ENCODE measurements at places on chromosomes 2 and 18. TPM values are rescaled to one million over a fixed set of nuclear protein-coding genes. Genes with fewer than 3 reads are reported as not detected.

TXNDC2 gene
- not detected for total RNA-seq

SPIRE1 gene
- total RNA-seq, result 43.7 TPM

DNA sequence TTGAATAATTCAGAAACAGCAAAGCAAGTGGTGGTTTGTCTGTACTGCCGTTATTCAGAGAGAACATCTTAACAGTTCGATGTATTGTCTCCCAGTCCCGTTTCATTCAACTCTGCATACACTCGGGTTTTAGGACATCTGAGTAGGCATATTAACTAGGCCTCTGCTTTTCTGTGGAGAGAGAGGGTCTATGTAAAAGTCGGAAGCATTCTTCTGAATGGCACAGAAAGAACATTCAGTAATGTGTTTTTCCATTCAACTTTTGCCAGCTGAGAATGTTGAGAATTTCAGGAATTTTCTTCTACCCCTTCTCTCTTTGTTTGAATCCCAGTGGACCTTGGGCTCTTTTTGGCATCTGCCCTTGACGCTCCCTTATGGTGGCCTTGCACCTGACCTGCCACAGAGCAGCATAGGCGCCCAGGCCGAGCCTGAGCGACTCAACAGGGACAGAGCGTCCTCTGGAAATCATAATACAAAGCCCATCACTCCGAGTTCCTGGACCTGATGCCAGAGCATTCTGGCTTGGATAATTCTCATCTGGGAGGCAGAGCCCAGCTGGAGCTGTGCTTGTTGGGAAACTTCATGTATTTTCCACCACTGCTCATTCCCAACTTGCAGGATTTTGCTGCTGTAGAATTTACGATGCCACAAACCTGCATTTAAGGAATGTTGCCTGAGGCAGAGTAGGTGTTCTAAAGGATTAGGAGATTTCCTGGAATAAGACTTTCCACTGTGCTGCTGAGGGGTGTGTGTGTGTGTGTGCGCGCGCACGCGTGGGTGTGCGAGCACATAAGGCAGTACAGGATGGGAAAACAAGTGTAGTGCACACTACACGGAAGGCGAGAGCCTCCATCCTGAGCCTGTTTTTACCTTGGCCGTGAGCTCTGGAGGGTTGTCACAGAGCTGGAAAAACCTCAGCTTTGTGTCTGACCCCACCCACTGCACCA is 77.2 kb upstream of the TXNDC2 start:
- DNase-seq, result no peak

- DNase-seq, result no peak
These were observed 2.0 kb downstream of the LMAN2L start for GRCh38 chr2:96737831-96738230.

DNA sequence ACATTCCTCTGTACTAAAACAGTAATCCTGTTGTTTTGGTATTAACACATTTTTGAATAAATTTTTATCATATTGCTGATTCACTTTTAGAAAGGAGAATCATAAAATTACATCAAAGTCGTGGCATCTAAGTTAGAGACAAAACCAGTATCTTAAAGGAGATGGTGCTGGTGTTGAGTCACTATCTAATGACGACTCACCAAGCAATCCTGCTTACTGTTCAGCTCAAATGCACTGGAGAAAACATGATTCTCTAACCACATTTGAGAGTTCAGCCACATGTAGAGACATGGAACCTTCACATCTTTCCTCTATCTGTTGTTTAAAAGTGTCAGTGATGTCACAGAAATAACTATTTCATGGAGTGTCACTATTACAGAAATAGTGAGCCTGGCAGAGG is 473.8 kb downstream of the TGIF1 start:
- DNase-seq, result no peak

GRCh38 chr2:112472547-112473263 is 9.3 kb upstream of the TTL start:
- no peak for DNase-seq

GRCh38 chr18:10245031-10245845 is 209.2 kb upstream of the APCDD1 start:
- peak; percentile 75 for DNase-seq

- DNase-seq, result no peak
These were observed 676.0 kb downstream of the NRXN1 start for GRCh38 chr2:50355891-50356290.

- no peak for DNase-seq
These were observed 3.8 kb downstream of the COBLL1 start for GRCh38 chr2:164837807-164838206.

- no peak for DNase-seq
These were observed 30.0 kb downstream of the ADCYAP1 start for GRCh38 chr18:934518-935133.

DNA sequence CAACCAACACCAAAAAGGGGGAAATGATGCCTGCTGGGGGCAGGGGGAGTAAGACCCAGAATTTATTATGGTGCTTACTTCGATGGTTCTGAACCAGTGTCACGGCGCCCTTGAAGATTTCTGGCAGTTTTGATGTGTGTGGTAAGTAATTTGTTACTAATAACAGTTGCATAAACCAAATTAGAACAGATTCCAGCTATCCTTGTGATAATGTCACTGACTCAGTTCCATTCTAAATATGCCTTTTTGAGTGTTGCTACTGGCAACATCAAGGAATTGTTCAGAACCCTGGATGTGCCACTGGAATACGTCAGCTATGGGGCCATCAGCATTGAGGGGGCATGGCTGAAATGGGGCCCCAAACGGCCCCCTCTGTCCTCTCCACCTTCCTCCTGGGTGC is 11.6 kb downstream of the SAG start:
- DNase-seq, result no peak

GRCh38 chr2:48050711-48051110 is 144.4 kb upstream of the FBXO11 start:
- DNase-seq, result no peak

- no peak for DNase-seq
These were observed 111.9 kb downstream of the DCC start for GRCh38 chr18:52451851-52452250.

DNA sequence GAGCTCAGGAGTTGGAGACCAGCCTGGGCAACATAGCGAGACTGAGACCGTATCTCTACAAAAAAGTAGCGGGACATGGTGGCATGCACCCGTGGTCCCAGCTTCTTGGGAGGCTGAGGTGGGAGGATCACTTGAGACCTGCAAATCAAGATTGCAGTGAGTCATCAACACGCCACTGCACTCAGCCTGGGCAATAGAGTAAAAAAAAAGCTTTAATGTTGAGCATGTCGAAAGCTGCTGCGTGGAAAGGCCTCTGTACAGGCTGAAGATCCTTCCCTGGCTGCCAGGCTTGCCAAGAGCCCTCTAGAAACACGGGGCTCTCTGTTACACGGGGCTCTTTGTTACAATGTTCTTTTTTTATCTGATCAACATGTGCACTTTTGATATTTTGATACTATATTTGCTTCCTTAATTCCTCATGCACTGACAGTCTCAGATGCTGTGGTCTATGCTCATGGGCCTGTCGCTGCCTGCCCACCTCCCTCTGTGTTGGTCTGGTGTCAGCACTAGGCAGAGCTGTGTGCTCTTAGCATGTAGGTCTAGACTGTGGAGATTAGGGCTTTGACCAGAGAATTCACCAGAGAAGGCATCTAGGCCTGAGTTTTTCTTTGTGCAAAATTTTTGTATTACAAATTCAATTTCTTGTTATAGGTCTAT is 18.7 kb downstream of the CLK1 start:
- DNase-seq, result no peak

DNA sequence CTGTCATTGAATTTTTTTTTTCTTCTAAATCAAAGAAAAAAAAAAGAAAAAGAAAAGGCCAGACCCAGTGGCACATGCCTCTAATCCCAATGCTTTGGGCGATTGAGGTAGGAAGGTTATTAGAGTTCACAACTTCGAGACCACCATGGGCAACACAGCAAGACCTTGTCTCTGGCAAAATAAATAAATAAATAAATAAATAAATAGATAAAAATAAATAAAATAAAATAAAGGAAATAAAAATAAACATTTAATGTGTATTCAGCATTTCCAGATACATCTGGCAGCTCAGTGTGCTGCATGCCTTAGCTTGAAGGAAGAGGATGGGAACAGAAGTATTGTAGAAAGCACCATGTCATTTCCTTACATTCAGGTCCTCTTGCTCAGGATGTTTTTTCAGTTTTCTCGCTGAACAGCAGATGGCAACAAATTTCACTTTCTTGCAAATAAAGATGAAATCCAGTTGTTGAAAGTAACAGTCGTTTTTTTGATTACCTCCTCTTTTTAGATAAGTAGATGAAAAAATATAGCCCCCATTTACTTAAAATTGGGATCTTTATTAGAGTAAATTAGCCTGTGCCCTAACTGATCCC is 25.7 kb upstream of the FAM178B start:
- DNase-seq, result no peak
